ENCODE measurements at places on chromosomes 7 and 10.

- DNase-seq = no peak
These were observed 28.9 kb upstream of the DNMBP start for GRCh38 chr10:100038561-100039071.

GRCh38 chr10:77056650-77057049, 581.0 kb downstream of the KCNMA1 start:
- DNase-seq = no peak

- no peak for DNase-seq
These were observed 533.5 kb upstream of the COBL start for GRCh38 chr7:51850126-51850525.

DNA sequence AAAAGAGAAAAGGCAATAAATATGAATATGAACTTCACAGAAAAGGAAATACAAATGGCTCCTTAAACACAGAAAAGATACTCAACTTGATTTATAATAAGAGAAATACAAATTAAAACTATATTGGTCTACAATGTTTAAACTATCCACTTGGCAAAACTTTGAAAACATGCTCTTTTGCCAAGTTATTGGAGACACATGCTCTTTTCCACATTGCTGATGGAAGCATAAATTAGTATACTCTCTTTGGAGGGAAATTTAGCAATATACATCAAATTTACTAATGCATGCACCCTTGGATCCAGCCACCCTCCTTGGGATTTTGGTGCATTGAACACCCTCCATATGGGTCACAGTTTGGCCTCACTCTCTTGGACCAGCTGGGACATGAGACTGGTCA, 7.9 kb downstream of the TAS2R60 start:
- no peak for DNase-seq

DNA sequence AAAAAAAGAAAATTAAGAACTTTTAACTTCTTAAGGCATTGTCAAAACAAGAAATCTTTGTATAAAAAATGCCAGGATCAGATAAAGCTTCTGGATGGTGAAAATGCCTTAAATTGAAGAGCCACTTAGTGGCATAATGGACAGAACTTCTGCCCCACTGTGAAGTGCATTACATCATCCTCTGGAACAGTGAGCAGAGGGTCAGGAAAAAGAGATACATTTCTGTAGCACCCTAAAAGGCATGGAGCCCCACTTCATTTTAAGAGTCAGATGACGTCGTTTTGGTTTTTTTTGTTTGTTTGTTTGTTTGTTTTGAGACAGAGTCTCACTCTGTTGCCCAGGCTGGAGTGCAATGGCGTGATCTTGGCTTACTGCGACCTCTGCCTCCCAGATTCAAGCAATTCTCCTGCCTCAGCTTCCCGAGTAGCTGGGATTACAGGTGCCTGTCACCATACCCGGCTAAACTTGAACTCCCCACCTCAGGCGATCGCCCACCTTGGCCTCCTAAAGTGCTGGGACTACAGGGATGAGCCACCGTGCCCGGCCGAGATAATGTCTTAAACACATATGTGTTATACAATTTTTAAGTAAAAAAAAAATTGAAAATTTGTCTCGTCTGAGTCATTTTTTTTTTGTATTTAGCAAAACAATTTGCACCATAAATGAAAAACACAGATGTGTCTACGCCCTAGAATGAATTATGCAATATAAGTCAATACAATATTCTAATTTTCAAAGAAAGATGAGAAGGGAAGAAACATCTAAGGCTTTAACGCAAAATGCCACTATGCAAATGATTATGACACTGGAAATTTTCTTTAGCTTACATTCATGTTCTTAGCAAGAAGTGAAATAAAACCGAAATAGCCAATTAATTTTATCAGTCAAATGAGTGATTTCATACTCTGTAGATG, 29.2 kb downstream of the SLC13A1 start:
- no peak for DNase-seq

GRCh38 chr7:2150445-2150815, 82.3 kb downstream of the MAD1L1 start:
- no peak for DNase-seq

- DNase-seq = no peak
These were observed 44.0 kb downstream of the ADK start for GRCh38 chr10:74194999-74195398.

DNA sequence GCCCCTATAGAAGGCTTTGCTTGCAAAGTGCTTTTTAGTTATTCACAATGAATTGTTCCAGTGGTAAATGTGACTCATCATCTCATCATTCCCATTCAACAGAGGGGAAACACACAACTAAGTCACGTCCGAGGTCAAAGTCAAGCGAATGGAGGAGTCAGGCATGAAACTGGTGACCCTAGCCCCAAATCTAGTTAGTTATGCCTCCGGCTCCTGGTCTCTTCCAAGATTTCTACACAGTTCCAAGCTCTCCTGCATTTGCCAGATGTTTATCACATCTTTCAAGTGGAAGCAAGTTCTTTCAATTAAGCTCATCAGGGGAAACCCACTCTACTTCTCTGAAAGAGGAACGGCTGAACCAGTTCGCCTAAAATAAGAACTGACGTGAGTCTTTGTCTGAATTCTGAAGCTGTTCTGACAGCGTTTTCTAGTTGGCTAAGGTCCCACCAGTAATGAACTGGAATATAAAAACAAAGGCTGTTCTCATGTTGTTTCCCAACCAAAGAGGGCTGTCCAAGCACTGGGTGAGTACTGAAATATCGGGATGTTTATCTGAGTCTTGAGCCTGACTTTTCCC, 140.9 kb upstream of the NRBF2 start:
- no peak for DNase-seq

- no peak for DNase-seq
These were observed 179.3 kb downstream of the XPNPEP1 start for GRCh38 chr10:109744020-109744419.

DNA sequence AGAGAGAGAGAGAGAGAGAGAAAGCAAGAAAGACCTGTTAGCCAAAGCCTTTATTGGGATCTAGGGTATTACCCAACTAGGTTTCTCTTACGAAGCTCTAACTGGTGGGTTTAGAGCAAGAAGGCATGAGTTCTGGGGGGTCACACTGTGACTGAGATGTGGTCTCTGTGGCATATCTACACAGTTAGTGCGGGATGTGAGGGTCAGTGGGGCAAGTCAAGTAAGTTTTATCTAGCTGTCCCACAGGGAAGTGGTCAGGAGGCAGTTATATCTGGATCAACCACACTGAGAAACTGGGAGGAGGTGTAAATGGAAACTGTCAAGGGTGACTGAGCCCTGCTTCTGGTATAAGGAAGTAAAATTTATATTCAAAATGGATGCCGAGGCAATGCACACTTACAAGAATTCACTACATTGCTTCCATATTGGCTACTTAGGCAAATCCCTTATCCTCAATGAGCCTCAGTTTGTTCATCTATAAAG, 331.6 kb upstream of the HPS1 start:
- no peak for DNase-seq

GRCh38 chr10:104527013-104527412, 114.1 kb upstream of the SORCS3 start:
- DNase-seq = no peak

DNA sequence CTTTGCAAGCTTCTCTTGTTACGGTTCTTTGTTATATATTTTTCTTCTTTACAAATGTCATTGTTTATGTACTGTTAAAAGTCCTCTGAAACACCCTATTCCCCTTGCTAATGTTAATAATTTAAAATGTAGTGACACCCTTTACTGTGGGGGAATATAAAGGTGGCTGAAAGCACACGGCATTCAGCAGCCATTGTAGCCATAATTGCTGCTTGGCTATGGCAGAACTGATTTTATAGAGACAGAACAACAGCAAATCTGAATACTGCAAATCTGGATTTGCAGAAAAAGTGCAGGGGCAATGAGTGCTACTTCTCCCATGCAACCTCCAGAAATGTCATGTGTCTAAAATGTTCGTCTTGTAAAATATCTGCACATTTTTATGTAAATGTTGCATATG, 3.7 kb upstream of the WASL start:
- DNase-seq = no peak

- no peak for DNase-seq
These were observed 877.6 kb upstream of the AUTS2 start for GRCh38 chr7:68720697-68721096.

DNA sequence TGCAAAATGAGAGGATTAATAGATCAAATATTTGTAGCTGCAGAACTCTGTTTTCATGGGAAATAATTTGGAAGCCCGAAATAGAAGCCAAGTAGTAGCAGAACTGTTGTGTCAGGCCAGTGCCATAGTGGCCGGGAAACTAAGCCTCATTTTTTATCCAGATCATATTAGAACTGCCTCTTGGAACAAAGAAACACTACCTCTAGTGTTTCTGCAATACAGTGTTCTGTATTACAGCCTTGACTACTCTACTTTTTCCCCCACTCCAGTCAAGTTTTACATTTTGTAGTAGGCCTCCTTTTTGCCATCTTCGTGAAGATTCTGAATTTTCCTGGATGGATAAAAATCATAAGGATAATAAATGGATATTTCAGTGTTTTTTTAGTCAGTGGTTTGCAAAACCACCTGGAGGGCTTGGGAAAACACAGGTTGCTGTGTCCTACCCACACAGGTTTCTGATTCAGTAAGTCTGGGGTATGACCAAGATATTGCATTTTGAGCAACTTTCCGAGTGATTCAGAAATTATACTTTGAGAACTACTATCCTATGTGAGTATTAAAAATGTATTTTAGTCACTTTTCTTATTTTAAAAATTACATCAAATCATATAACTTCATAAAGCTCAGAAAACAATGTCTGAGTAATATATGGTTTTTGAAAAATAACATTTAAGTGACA, 326.2 kb upstream of the KAT6B start:
- no peak for DNase-seq

- DNase-seq = no peak
These were observed 56.1 kb upstream of the PDLIM1 start for GRCh38 chr10:95346715-95347401.

DNA sequence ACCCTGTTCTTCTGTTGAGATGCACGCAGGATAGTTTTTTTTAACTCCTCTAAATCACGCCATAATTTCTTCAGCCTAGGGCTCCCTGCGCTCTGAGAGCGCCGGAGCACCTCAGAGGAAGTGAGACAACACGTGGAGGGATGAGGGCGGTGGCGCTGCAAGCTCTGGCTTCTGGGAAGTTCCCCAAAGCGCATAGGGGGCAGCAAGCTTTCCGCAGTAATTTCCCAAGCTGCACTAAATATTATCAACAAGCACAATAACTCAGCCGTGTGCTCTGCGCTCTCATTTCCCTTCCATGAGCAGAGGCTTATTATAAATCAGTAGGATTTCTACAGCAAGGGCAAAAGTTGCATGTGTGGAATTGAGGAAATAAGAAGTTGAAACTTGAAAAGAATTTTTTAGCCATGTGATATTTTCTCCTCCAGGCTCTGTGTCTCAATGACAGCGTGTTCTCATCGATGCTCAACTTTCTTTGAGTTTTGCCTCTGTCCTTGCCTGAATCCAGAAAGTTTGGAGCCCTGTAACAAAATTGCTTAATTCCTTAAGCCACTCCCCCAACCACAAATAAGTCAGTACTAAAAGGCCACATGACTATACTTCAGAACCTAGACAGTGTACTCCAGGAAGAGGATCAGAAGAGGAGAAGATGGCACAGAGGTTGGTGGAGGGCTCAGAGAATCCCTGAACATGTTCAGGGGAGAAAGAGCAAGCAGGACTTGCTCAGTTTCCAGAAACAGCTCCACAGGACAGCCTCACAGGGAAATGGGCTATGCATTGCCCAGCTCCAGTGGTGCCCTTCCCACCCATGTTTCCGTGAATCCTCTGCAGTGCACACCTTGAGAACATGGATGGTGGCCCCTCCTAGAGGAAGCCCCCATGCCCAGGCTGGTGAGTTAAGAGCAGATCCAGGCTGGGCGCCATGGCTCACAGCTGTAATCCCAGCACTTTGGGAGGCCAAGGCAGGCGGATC, 221.5 kb upstream of the GHITM start:
- peak; percentile 22 for DNase-seq

GRCh38 chr7:179948-180694, 12.2 kb upstream of the FAM20C start:
- no peak for DNase-seq

DNA sequence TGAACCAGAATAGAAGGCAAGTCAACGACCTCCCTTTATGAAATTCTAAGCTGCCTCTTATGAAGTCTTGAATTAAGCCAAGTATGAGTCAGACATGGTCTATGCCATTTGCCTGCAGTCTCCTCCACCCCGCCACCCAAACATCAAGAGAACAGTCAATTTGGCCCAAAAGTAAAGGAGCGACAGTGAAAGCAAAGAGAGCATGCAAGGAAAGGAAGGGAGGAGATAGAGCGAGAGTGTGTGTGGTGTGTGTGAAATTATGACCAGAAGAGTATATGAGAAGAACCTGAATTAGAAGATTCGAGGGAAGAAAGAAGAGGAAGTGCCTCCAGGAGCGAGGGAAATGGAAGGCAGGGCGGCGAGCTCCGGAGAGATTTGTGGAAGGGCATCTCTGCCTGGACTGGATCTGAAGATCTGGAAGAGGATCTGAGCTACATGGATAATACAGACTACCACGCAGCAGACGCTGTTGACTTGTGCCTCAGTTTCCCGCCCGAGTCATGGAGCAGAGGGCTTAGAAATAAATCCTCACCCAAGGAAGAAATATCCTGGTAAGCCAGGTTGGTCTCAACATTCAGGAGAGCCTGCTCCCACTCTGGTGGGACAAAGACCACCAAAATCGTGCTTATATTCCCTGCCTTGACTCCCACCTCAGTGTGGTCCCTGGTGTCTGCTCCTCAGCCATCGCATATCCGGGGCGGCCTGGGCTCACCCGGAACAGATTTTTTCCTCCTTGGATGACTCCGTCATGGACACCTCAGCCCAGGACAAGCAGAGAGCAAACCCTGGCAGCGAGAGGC, 459 bp downstream of the ZDHHC6 start:
- no peak for DNase-seq

DNA sequence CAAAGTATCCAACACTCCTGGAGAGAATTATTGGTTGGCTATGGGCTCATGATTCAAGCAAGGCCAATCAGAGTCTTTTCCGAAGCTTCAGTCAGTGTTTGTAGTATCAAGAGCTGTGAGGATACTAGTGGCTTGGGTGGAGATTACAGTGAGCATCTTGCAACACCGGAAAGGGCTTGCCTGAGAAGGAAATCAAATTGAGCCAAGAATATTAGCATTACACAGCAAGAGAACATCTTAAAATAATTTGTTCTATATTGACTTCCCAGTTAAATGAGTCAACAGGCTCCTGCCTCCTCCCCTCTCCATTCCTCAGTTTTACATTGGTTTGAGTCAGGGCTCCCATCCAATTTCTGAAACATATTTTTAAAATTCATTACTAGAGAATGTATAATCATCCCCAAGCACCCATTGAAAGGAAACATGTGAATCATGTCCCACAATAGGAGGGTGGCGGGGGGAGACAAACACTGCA, 127.4 kb downstream of the ELAPOR2 start:
- no peak for DNase-seq

Data from GM12864 (cell line).